Body of pancreas (tissue), 4 donors: ENCODE measurements at places on chromosomes 2 and 18. TPM values are rescaled to one million over a fixed set of nuclear protein-coding genes. Genes with fewer than 3 reads are reported as not detected.
A peak's percentile ranks its signal among the peaks of the same experiment; 100 is the strongest.

- H3K27me3 ChIP-seq, result no peaks in the 10 kb centered on the region
- no peak overlapping the region for H3K27ac ChIP-seq
- DNase-seq, result no peak
- no peaks in the 10 kb centered on the region for H3K36me3 ChIP-seq
Measured at GRCh38 chr2:24824071-24824588, 30.9 kb downstream of the CENPO start.

DNA sequence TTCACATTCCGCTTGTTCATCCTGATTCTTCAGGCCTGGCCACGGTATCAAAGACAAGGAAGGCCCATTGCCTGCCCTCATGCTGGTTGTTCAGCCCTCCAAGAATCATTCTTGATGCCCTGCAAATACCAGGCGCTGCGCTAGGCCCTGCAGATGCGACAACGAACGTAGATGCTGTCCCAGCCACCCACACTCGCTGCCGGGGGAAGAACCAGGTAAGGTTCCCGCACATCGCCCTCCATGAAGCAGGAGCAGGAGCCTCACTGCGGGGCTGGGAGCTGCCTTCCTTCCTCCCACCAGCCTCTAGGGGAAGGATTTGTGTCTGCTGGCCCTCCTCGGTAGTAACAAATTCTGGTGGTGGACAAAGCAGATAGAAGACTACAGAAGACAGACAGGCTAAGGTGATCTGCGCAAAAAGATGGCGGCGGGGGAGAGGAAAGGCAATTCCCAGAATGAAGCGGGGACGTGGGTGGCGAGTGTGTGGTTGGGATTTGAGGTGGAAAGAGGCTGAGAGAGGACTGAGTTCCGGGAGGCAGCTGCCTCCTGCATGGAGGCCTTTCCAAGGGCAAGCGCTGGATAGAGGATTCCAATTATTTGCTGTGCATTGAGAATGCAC, 19.8 kb upstream of the GPR55 start:
- H3K4me1 ChIP-seq, result no peaks in the 10 kb centered on the region
- no peaks in the 10 kb centered on the region for H3K36me3 ChIP-seq
- no peak overlapping the region for H3K4me3 ChIP-seq
- no peak overlapping the region for H3K27ac ChIP-seq
- no peaks in the 10 kb centered on the region for H3K27me3 ChIP-seq

DNA sequence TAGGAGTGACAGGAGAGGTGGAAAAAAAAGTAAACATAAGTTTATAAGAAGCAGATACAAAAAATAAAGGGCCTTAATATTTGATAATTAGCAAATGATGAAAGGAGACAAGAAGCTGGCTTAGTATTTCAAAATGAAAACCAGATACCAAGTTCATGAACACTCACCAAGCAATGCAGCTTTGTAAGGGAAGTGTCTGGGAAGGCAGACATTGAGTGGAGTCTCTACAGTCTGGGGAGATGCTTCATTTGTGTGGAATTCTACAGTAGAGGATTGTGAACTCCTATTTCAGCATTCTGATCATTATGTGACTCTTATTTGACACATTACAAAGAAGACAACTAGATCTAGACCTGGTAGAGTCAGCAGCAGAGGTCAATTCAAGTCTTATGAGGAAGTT, 1072.7 kb downstream of the DSC3 start:
- H3K27me3 ChIP-seq, result no peaks in the 10 kb centered on the region
- H3K4me1 ChIP-seq, result no peaks in the 10 kb centered on the region
- H3K36me3 ChIP-seq, result no peaks in the 10 kb centered on the region
- H3K27ac ChIP-seq, result no peak overlapping the region
- no peak for DNase-seq

- peaks cover 16% of the 10 kb centered on the region for H3K4me1 ChIP-seq
- H3K27me3 ChIP-seq, result no peaks in the 10 kb centered on the region
- no peak overlapping the region for H3K4me3 ChIP-seq
- no peak overlapping the region for H3K27ac ChIP-seq
Measured at GRCh38 chr2:160650196-160651118, 156.8 kb upstream of the RBMS1 start.

Gene CFAP65
- total RNA-seq, result not detected

Gene RSAD2
- under 0.01 TPM for total RNA-seq

DNA sequence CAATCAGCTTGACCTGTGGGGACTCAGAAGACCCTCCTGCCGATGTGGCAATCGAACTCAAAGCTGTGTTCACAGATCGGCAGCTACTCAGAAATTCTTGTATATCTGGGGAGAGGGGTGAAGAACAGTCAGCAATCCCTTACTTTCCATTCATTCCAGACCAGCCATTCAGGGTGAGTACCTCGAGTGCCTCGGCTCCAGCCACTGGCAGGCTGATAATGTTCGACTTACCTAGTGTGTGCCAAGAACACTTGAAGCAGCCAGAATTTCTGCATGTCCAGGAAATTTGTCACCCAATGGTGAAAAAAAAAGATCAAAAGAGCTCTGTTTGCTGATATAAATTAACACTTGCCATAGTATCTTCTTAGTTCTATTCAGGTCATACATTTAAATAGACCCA, 2.3 kb downstream of the LGALSL start:
- no peak overlapping the region for H3K4me3 ChIP-seq
- no peaks in the 10 kb centered on the region for H3K27me3 ChIP-seq
- DNase-seq, result peak; percentile 50
- H3K4me1 ChIP-seq, result peaks cover 32% of the 10 kb centered on the region
- no peaks in the 10 kb centered on the region for H3K36me3 ChIP-seq

Gene ALPI
- total RNA-seq, result not detected

DNA sequence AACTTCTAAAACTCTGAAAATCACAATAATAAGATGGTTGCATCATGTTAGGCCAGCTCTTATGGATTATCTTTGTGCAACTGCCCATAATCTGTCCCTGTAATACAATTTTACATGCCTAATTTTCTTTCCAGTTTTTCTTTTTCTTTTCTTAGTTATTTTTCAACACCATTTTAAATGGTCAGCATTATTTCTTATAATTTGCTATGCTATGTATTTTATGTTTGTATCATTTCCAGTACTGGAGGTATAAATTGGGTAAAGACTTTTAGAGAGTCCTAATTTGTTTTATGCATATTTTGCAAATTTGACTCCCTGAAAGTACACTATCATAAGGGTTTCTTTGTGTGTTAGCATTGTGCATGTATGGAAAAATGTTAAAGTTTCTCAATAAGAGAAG, 333.0 kb downstream of the CCDC178 start:
- no peak for DNase-seq
- H3K36me3 ChIP-seq, result no peaks in the 10 kb centered on the region
- H3K4me1 ChIP-seq, result no peaks in the 10 kb centered on the region
- H3K27ac ChIP-seq, result no peak overlapping the region

Gene ASPRV1
- not detected for total RNA-seq

Gene OBSL1
- 185 TPM for total RNA-seq

- H3K4me3 ChIP-seq, result no peak overlapping the region
- no peaks in the 10 kb centered on the region for H3K27me3 ChIP-seq
- no peak overlapping the region for H3K27ac ChIP-seq
- no peaks in the 10 kb centered on the region for H3K36me3 ChIP-seq
Measured at GRCh38 chr2:100143286-100143685, 896 bp upstream of the AFF3 start.

Gene FAHD2B
- 1.3 TPM for total RNA-seq

DNA sequence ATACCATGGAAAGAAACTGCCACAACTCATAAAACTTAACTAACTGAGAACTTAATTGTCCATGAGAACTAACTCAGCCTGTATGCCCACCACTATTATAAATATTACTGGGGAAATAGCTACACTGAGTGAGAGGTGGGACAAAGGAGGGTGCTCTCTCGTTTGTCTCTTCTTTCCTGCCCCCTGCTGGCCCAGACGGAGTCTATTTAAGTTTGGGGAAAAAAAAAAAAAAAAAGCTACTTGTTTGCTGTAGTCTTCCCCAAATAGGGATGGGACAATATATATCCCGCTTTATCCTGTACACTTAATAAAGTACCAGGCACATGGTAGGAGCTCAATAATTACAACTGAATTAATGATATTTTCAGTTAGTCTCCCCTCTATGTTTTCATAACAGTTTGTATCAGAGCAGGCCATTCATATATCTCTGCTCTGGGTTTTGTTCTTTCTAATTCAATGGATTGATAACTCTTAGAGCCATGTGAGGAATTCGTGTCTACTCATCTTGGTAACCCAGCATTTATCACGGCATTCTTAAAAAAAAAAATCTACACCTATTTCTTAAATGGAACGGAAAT, 647.6 kb upstream of the PKDCC start:
- no peak overlapping the region for H3K4me3 ChIP-seq
- H3K4me1 ChIP-seq, result no peaks in the 10 kb centered on the region
- DNase-seq, result no peak
- no peaks in the 10 kb centered on the region for H3K27me3 ChIP-seq
- no peak overlapping the region for H3K27ac ChIP-seq
- H3K36me3 ChIP-seq, result no peaks in the 10 kb centered on the region

Gene LINC00305
- not detected for total RNA-seq

DNA sequence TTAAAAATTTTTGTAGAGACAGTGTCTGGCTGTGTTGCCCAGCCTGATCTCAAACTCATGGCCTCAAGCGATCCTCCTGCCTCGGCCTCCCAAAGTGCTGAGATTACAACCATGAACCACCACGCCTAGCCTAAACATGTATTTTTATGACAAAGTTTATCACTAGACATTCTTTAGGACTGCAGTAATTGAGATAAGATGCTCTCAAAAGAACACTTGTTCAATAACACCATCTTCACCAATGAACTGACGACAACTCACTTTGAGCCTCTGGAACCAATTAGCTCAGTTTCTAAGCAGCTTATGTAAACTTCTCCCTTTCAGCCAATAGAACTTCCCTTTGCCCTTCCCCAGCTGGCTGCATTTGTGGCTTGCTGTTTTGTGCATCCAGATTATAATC, 15.3 kb upstream of the PPP4R1 start:
- no peak for DNase-seq
- no peaks in the 10 kb centered on the region for H3K27me3 ChIP-seq
- H3K27ac ChIP-seq, result no peak overlapping the region
- no peaks in the 10 kb centered on the region for H3K36me3 ChIP-seq
- no peak overlapping the region for H3K4me3 ChIP-seq

Gene KIF1A
- total RNA-seq, result 79.1 TPM
